ENCODE measurements at places on chromosomes 5 and 9. TPM values are rescaled to one million over a fixed set of nuclear protein-coding genes. Genes with fewer than 3 reads are reported as not detected.

The IL17B gene
- not detected for polyA plus RNA-seq

The S100Z gene
- polyA plus RNA-seq: 0.13 TPM

The PTPA gene
- 14.1 TPM for polyA plus RNA-seq

The LRRC19 gene
- polyA plus RNA-seq: not detected

The SLC45A2 gene
- not detected for polyA plus RNA-seq

The ITGA1 gene
- polyA plus RNA-seq: 1.9 TPM

The LRRC14B gene
- polyA plus RNA-seq: not detected

The CXCL14 gene
- not detected for polyA plus RNA-seq

The GHR gene
- polyA plus RNA-seq: not detected

The COX7C gene
- 765 TPM for polyA plus RNA-seq

The TLX3 gene
- polyA plus RNA-seq: not detected

The SLC27A6 gene
- not detected for polyA plus RNA-seq

The FOXD4L5 gene
- not detected for polyA plus RNA-seq

The MARCOL gene
- not detected for polyA plus RNA-seq

The EGFL7 gene
- 0.64 TPM for polyA plus RNA-seq

The RASGRF2 gene
- 16.9 TPM for polyA plus RNA-seq

The TRIM32 gene
- polyA plus RNA-seq: 17.0 TPM

The CDKN2B-AS1 gene
- polyA plus RNA-seq: 0.11 TPM

The PITX1 gene
- polyA plus RNA-seq: not detected

The SPATA9 gene
- not detected for polyA plus RNA-seq

The GABRA1 gene
- polyA plus RNA-seq: not detected

The DBN1 gene
- not detected for polyA plus RNA-seq

The SV2C gene
- polyA plus RNA-seq: 0.02 TPM

The OBP2B gene
- polyA plus RNA-seq: not detected

The PIP5KL1 gene
- 0.26 TPM for polyA plus RNA-seq

The CER1 gene
- polyA plus RNA-seq: not detected

The PCDHGB7 gene
- not detected for polyA plus RNA-seq

The PCDHGA3 gene
- not detected for polyA plus RNA-seq

The ZSWIM6 gene
- polyA plus RNA-seq: 0.23 TPM

Measured in CD4-positive, alpha-beta memory T cell (primary cell).